ENCODE measurements at places on chromosomes 5 and 9.

- no peak for DNase-seq
Observed at GRCh38 chr5:158223054-158223600, 364.2 kb upstream of the CLINT1 start.

DNA sequence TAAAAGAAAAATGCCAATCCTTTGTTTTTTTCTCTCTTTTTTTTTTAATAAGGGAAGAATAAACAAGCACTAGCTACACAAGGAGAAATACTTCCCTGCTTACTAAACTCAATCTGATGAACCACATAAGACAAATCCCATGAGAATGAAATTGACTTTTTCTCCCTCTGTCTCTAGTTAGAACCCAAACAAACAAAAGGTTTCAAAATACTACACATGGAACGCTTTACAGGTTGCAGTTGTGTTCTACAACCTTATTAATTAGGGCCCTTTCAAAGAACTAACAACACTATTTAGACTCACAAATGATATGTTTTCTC, 124.5 kb downstream of the PDE4D start:
- DNase-seq = no peak

DNA sequence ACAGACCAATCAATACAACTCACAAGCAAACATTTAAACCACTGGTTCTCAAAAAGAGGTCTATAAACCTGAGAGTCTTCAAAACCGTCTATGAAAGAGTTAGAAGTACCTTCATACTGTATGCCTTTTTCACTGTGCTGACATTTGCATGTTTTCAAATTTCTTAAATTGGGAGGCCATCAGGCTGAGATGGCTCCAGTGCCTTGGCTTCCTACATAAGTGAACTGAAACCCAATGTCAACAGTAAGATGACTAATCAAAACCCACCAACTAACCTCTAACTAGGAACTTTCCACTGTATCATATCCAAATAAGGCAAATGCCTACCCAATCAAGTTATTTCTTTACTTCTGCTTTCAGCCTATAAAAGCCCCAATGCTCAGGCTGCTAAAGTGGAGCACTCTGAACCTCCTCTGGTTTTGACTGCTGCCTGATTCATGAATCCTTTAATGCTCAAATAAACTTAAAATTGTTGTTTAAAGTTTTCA, 35.1 kb downstream of the FAM13B start:
- no peak for DNase-seq

GRCh38 chr9:5453004-5453403, 2.7 kb downstream of the CD274 start:
- DNase-seq = no peak

DNA sequence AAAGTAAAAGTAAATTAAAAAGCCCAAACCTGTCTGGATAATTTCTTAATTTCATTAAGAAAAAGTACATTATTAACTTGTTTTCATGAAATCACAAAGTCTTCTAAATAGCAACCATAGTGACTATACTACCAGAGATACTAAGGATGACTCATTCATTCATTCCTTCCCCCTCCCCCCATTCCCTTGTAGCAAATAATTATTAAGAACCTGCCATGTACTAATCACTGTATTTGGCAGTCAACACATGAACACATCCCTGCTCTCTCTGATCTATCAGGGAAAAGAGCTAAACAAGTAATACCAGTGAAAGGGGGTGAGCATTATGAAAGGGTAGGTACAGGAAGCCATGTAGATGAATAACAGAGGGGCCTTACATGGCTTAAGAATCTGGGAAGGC, 203.9 kb downstream of the CWC27 start:
- no peak for DNase-seq

DNA sequence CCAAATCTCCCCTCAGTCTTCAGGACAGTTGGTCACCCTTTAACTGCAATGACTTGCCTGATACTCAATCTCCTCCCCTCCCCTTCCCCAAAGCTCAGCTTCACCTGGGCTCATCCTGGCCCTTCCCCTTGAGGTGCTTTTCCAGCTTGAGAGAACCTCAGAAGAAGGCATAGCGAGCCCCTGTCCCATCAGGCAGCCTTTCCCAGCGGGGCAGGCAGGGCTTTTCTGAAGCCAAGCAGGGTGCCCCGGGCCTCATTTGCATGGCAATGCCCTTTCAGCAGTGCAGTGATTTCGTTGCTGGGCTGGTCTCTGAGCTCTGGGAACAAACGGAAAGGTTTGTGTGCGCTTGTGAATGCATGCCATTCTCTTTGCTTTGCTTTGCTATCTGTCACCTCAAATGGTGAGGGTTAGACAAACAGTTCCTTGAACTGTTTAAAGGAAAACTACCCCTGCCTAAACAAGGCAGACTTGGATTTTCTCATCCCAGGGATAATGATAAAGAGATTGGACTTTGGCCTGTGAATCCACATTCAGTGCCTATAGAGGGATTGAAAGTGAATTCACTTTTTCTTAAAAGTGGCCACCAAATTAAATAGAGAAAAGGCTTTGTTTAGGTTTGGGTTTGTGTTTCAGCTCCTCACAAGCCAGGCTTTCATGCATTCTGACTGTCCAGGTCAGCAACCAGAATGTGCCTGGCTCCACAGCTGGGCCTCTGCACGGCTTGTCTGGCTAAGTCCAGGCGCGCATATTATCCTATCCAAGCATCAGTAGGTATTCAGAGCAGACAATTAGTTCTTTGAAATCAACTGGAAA, 165.3 kb downstream of the ZNF608 start:
- no peak for DNase-seq

DNA sequence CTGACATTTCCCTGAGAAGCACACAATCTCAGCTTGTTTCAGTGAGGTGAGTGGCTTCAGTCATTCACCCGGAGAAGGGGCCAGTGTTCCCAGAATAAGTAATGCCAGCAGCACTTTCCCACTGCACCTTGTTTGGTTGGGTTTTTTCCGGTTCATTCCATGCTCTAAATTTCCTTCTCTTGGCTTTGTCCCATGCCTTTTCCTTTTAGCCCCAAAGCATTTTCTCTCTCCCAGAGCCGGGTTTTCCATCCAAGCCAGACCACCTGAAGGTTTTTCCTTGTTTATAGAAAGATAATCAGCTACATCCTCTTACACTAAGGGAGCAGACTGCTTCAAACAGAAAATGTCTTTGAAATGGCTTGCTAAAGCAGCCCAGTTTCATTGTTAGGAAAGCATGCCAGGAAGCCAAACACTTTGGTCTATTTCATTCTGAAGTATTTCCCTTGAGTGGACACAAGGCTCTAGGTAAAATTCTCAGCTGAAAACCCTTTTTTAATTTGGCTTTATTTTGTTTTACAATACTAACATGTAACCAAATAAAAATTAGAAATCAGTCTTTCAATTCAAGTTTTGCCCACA, 501.6 kb downstream of the DTWD2 start:
- no peak for DNase-seq

Data from stimulated activated CD8-positive, alpha-beta memory T cell treated with anti-CD3 and anti-CD28 coated beads, Interleukin-7, amount 100 ng/mL, for 1 hour (primary cell).